ENCODE measurements at places on chromosomes 2 and 18. TPM values are rescaled to one million over a fixed set of nuclear protein-coding genes. Genes with fewer than 3 reads are reported as not detected.

GRCh38 chr2:45156605-45157004 lies 147.4 kb upstream of the SIX2 start:
- no peak for DNase-seq

MLPH gene
- total RNA-seq, result 80.9 TPM

GRCh38 chr2:240960971-240961876 lies 37.2 kb upstream of the SNED1 start:
- DNase-seq, result peak; percentile 46

DNA sequence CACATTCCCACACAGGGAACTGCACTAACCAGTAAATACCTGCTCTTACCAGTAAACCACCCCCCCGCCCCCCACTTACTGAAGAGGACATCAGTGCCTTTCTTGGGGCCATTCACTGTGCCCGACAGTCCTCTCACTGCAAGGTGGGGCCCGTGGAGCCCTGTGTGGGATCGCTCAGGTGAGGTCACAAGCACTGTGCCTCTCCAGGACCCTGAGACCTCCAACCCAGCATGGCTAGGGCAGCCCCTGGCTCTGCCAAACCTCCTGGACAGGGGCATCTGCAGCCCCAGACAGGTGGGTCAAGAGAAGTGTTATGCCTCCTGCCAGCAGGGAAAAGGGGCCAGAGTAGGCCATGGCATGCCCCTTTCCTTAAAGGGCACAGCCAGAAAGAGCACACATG lies 6.7 kb upstream of the NEURL3 start:
- no peak for DNase-seq

GRCh38 chr2:123723706-123724105 lies 301.4 kb upstream of the CNTNAP5 start:
- no peak for DNase-seq

KCNE4 gene
- total RNA-seq, result 3.2 TPM

CLK1 gene
- total RNA-seq, result 44.1 TPM
